ENCODE measurements at places on chromosomes 5 and 9.

GRCh38 chr5:59893429-59894227 lies at the start of gene PDE4D:
Gene PDE4D, minus strand, starts transcription at chr5:59893726.
- DNase-seq: no peak

GRCh38 chr9:18127499-18127875 lies 346.5 kb upstream of the ADAMTSL1 start:
- no peak for DNase-seq

GRCh38 chr5:150778517-150779396 lies at the start of gene SMIM3:
Gene SMIM3, plus strand, starts transcription at chr5:150778757. Its CDS starts 16,684 bp downstream, at chr5:150795441.
- DNase-seq: no peak

DNA sequence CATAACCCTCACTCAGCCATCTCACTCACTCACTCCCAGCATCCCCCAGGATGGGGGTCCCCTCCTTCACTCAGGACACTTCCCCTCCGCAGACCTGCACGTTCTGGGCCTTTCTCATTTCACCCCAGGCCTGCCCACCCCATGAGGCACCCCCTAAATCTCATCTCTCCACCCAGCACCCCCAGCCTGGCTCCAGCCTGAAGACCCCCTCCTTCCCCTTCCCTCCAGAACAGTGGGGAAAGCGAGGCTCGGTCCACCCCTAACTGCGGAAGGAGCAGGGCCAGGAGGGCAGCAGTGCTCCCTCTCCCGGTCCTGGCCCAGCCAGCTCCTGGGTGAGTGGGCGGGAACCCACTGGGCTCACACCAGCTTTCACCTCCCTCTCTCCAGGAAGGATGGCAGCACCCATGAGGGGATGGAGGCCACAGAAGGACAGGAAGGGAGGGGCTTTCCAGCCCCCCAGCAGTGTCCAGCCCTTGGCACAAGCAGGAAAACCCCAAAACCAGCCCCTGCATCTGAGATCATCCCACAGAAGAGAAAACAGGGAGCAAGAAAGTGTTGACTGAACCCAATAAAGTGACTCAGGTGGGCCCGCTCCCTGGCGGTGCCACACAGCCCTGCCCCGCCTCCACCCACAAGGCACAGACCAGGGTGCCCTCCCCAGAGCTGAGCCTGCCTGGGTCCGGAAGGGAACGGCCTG lies 55.0 kb downstream of the LRSAM1 start:
- no peak for DNase-seq

DNA sequence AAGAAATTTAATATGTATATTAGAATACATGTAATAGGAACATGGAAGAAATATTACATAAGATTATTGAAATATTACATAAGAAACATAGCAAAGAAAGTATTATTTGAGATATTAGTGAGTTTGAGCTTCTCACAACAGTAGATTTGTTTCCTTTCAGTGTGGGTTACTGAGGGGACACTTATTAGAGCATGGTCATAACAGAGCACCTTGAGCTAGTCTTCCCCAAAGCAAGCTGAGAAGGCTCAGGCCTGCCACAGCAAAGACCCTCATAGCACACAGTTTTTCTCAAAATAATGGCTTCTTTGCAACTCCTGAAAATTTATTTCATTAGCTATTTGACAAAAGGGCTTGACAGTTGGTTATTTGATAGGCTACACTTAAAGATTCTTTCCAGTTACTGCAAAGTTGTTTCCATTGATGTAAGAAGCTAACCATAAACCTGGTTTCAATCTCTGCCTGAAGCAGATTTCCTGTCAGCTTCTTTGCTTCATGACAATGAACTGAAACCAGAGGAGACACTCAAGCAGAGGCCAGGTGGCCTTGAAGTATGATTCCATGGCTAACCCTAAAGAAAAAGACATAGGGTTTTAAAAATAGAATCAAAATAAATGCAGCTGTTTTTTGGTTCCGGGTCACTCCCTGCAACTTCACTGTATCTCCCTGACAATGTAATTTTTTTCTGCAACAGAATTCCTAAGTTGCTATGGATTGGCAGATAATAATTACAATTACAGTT lies 68.6 kb downstream of the ERMP1 start:
- DNase-seq: no peak

- no peak for DNase-seq
Observed at GRCh38 chr5:34682926-34683623, 26.9 kb downstream of the RAI14 start.

DNA sequence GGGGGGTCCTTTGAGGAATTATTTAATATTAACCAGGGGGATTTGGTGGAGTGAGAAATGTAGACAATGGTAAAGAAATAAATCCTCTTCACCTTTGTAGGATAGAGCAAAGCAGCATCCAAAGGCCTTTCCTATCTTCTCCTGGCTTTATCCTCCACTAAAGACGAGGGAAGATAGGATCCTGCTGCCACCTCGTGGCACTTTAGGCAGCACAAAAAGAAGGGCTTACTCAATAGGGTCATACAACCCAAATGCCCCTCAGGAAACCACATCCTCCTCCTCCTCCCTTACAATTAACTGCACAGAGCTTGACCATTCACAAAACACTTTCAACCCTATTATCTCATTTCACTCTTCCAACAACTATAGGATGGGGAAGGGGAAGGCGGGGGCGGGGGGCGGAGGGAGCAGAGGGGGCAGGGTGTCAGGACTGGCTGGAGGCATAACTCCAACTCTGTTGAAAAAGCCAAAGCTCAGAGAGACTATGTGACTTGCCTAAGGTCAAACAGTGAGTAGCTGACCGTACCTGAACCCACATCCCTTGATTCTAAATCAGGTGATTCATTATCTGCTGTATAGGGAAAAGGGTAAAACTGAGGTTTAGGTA lies 45.4 kb upstream of the MYOT start:
- no peak for DNase-seq

DNA sequence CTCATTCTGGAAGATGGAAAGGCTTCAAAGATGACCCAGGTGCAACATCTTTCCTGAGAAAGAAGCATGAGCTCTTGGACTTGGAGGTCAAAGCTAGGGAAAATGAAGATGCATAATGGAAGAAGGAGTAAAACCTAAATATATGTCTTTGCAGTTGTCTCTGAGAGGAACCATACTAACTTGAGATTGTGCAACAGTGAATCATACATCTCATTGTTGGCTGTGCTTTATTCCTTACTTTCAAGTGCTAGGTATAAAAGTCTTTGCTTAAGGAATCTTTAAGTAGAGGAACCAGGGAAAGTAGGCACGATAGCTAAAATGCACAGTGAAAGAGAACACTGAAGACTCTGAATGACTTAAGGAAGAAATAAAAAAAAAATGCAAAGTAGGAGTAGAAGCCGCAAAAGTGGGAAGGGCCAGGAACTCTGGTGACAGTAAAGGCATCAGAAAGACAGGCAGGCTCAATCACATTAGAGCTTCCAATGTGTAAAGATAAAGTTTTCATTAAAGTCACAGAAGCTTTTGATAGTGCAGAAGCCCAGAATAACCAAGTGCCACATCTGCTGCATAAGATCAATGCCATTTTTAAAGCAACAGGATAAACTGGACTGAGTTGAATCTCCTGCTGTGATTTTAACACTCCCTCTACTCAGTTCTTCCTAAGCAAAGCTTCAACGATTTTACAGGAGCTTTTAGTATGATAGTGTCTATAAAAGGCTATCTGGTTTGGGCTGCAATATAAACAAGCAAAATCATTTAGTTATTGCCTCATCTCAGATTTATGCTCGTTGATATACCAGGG lies 432.3 kb upstream of the EDIL3 start:
- no peak for DNase-seq

DNA sequence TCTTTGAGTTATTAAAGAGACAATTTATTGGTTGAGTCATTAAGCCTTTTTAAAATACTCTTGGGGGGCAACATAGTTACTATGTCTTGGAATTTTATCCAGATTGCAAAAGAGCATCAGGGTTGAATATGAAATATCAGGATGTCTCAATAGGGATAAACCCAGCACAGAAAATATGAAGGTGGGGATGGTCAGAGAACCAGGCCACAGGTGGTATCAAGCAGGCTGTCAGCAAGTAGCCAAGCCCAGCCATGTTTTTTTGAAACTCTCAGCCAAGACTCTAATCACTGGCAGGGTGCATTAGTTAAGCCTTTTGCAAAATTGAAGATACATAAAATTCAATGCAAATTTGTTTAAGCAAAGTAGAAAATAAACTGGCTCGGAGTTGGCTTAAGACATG lies 468.9 kb downstream of the DTWD2 start:
- DNase-seq: no peak

DNA sequence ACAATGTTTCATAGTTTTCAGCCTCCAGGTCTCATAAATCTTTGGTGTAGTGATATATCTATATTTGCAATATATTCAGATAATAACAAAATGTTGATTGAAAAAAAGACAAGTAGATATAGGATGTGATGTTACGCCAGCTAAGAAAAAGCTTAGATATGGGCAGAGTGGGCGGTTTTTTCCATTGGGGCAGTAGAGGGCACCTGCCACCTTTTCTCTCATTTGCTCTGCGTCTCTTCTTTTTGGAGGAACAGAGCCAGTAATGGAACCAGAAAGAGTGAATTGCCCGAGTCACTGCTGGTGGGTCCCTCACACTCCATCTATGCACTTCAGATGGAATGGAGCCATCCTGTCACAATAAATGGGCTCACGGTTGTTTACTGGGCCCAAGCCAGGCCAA lies 62.1 kb upstream of the FANCC start:
- DNase-seq: no peak

DNA sequence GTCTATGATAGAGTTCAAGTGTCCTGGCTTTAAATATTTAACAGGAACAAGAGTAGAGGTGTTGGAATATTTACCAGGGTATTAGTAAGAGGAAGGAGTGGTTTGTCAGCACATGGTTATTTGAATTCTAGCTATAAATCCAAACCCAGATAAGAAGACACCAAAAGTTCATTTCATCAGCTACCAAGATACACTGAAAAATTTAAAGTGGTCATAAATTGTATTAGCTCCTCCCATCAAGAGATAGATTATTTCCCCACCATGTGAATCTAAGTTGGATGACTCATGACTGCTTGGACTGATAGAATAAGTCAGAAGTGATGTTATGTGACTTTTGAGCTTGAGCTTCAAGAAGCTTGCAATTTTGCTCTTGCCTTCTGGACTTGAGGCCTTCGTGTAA lies 72.1 kb upstream of the GRAMD2B start:
- no peak for DNase-seq

DNA sequence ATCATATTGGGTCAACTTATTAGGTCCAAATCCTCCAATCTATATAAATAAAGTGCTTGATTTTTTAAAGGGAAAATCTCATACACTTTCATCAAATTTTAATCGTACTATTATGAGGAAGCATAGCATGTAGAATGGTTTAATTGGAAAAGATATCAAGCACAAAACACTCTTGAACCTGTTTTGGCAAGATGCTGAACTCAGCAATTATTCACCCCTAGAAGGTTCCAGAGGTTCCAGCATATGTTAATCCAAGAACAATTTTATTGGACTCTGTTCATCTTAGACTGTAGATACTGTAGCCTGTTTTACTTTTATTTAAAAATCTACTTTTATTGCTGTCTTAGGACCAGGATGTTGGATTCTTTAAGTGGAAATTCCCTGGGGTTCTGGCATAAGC lies 92.4 kb upstream of the LHFPL2 start:
- no peak for DNase-seq

- no peak for DNase-seq
Observed at GRCh38 chr5:100496296-100496695, 38.9 kb upstream of the FAM174A start.

GRCh38 chr5:126377424-126377823 lies 45.8 kb upstream of the GRAMD2B start:
- no peak for DNase-seq

DNA sequence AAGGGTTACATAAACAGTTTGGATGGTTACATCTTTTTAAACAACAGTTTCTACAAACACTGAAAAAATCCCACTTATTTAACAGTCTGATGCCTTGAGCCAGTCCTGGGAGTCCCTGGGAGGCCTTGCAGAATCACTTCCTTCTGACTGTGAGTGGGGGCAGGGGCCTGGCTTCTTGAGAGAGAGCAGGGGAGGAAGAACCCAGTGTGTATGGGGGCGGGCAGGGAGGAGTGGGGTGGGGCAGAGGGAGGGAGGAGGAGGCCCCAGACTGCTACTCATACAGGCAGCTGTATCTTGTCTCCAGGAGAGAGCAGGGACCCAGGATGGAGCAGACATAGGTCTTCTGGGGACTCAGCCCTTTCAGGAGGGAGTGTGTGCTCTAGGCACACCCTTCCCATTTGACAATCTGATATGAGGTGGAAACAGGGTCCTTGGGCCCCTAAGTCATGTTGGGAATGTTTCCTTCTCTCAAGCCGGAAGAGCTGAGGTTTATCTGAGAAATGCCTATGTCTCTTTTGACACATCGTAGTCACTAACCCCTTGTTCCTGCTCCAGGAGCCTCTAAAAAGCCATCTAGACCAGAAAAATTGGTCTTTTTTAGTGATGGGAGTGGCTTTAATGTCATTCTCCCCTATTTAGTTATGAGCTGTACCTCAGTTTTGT lies 52.8 kb downstream of the IRF1 start:
- DNase-seq: no peak

DNA sequence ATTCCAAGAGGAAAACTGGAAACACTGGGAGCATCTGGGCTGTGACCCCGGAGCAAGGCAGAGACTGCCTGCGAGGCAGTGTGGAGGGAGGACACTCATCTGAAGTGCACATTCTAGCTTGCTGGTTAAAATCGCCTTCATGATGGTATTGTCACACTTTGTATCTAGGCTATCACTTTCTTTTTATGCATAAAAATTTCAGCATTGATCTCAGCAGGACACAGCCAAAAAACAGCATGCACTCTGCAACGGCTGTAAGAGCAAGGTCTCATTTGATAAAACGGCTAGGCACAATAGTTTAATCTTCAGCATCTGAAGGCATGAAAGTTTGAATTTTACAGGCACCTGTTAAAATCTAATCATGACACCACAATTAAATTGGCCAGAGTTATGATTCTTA lies 110.8 kb upstream of the IRX1 start:
- DNase-seq: no peak

DNA sequence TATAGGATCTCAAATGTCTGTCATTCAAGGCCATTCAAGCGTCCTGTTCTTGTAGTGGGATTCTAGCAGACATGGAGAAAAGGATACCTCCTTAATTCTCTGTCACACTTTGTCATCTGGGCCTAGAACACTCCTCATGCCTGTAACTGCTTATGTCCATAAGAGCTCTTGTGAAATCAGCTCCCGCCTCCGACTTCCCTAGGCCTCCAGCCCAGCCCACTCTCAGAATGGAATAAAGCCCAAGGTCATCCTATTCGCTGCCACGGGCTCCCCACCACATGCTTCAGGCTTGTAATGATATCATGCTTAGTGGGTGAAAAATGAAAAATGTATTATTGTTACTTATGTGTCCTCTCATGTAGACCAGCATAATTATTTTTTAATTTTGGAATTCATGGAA lies 632.5 kb downstream of the ISL1 start:
- no peak for DNase-seq

DNA sequence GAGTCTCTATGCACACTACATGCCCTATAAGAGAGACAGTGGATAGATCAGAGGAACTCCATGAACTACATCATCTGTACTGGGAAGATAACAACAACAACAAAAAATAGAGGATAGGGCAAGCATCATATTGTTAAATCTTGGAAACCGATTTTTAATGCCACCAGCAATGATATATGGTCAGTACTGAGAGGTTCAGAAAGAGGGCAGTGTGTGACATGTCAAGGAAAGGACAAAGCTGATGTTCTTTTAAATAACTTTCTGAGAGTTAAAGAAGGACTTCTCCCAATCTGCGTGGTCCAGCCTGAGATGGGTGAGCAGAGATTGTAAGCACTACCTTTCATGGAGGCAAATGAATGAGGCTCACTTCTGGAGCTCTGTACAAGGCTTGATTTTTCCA lies 62.0 kb upstream of the PHF24 start:
- no peak for DNase-seq

- DNase-seq: no peak
Observed at GRCh38 chr9:113564498-113565237, 101.1 kb downstream of the RGS3 start.

- DNase-seq: no peak
Observed at GRCh38 chr9:126791406-126792230, 13.2 kb upstream of the ZBTB43 start.

- DNase-seq: no peak
Observed at GRCh38 chr5:39024884-39025283, 49.3 kb downstream of the RICTOR start.
